ENCODE measurements at places on chromosomes 4 and X.
A peak's percentile ranks its signal among the peaks of the same experiment; 100 is the strongest.

DNA sequence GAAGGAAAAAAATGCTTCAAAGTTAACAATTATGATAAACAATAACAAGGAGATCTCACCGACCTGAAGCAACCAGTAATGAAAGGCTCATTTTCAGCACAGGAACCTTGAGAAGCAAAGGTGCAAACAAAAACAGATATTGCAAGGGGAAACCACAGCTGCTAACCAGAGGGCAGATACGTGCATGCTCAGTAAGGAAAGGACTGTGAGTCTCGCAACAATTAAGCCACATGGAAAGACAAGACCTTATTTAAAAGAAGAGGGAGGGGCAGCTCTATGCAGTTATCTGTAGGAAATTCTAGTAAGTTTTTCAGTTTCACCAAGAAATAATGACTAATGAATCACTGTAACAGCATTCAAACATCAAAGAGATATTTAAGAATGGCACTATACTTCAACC is 19.3 kb downstream of the LRCH2 start:
- DNase-seq = no peak

- no peak for DNase-seq
Measured at GRCh38 chr4:37710491-37710890, 24.3 kb upstream of the RELL1 start.

DNA sequence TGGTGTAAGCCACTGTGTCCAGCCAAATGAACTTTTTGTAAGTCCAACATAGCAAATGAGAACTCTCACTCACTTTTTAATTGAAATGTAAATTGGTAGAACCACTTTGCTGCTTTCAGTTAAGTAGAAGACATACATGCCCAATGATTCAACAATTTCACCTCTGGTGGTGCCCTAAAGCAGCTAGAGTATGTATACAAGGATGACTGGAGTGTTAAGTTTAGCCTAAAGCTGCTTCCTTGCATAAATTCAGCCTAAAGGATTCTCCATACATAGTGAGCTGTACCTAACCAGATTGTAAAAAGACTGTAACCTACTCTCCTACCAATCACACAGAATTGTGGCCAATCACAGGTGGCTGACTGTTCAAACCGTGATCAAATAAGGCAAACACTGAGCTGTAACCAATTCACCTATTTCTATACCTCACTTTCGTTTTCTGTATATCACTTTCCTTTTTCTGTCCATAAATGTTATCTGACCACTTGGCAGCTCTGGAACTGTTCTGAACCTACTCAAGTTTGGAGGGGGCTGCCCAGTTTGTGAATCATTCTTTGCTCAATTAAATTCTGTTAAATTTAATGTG is 39.9 kb downstream of the PDS5A start:
- DNase-seq = no peak

GRCh38 chr4:182788201-182788600 is 129.0 kb downstream of the DCTD start:
- no peak for DNase-seq

GRCh38 chr4:184845367-184846021 is 19.7 kb upstream of the ACSL1 start:
- DNase-seq = no peak

DNA sequence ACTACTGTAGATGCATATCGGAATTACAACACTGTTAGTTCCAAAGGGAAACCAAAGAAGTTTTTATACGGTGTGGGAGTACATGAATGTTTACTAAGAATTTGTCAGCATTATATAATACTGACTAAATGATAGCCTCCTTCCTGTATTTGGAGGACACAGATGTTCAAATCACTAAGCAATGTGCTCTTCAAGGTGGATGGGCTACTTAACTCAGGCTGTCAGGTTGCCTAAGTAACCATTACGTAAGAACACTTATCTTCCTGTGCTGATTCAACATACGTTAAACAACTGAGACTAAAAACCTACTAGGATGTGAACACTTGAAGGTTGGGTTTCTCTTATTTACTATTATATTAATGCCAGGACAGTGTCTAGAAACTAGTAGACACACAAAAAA is 81.9 kb upstream of the HPGD start:
- DNase-seq = peak; percentile 76
